ENCODE measurements at places on chromosomes 11 and 22.

DNA sequence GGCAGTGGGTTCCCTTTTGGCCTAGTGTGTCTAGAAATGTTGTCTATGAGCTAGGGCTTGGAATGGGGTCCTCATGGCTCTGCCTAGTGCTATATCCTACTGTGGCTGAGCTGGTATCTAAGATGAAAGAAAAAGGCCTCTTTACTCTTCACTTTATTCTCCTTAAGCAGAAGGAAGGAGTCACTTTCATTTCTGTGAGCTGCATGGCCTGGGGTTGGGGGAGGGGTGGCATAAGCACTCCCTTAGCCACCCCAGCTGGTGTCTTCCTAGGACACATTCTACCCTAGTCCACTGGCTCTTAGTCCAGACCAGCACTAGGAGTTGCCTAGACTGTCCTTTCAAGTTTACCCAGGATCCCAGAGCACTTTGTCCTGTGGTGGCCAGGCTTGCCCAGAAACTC lies 1148.9 kb upstream of the CNTN5 start:
- no peak for DNase-seq

DNA sequence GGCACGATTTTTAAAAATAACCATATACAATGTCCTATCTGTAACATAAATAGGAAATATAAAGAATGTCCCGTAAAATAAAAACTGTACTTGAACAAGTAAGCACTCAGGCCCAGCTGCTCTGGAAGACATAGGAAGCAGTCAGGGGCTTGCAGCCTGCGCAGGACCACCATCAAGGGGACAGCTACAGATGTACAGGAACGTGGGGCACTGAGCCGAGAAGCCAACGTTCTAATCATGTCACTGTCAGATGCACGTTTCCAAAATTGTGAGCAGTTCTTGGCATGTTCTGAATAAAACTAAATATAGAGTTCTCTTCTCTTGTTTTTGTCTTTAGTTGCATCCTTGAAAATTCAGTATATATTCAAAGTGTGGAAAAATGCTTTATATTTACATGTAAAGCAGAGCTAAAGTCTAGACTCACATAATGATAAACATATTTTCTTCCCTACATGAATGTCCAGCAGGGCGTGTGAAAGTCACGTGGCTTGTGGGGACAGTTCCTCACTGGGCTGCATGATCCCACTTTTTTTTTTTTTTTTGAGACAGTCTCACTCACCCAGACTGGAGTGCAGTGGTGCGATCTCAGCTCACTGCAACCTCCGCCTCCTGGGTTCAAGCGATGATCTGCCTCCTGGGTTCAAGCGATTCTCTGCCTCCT lies 28.4 kb upstream of the TSPAN18 start:
- DNase-seq = no peak

GRCh38 chr22:25509374-25509791 lies 55.1 kb upstream of the GRK3 start:
- DNase-seq = no peak

DNA sequence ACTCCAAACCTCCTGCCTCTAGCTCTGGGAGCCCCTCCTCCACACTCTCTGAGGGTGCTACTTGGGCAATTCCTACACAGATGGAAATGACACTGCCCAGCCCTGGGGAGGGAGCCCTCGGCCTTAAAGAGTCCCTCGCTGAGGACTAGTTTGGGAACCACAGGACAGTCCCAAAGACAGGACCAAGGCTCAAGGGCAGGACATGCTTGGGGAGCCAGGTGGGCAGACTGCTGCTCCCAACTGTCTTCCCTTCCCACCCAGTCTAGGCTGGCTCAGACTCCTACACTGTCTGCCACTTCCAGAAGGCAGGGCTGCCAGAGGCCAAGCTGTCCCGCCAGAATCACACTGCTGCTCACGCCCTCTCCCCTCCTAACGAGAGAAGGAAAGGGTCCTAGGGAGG lies 9.8 kb downstream of the ARRB1 start:
- DNase-seq = no peak

DNA sequence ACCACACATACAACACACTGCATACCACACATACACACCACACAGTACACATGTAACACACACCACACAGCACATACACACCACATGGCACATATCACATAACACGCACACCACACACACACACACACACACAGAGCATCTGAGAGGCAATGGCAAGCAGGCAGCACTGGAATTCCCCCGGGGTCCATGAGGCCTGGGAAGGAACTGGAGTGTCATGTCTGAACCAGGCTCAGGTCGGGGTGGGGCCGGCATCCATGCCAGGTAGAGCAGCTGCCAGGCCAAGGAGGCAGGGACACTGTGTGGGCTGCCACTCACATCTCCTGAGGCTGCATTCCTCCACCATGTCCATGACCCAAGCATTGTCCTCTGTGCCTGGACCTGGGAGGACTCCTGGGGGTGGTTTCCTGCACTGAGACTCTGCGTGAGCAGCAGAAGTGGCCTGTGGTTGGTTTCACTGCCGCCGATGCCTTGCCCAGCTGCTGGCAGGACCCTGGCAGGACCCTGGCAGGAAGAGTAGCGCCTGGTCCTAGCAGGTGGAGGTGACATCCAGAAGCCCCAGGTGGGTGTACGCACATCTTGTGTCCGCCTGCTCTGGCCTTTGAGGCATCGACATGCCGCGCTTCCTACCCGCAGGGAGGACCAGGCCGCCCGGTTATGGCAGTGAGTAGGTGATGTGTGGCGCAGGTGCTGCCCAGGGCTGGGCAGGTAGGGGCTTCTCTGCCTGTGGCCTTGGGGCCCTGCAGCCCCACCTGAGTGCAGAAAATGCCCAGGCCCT lies 1280.4 kb downstream of the TBC1D22A start:
- no peak for DNase-seq

DNA sequence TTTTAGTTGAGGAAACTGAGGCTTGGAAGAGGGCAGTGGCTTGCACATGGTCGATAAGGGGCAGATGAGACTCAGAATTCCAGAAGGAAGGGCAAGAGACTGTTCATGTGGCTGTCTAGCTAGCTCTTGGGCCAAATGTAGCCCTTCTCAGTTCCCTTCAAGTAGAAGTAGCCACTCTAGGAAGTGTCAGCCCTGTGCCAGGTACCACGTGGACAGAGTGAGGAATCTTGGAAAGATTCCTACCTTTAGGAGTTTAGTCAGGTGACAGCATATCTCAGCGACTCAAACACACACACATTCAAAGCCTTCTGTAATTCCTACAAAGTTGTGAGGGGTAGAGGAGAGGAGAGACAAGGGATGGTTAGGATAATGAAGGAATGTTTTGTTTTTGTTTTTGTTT lies 18.3 kb downstream of the PIK3IP1 start:
- no peak for DNase-seq

- no peak for DNase-seq
Measured at GRCh38 chr11:118621784-118622375, 14.5 kb downstream of the PHLDB1 start.

- no peak for DNase-seq
Measured at GRCh38 chr11:43856993-43857392, 23.6 kb upstream of the ALKBH3 start.

DNA sequence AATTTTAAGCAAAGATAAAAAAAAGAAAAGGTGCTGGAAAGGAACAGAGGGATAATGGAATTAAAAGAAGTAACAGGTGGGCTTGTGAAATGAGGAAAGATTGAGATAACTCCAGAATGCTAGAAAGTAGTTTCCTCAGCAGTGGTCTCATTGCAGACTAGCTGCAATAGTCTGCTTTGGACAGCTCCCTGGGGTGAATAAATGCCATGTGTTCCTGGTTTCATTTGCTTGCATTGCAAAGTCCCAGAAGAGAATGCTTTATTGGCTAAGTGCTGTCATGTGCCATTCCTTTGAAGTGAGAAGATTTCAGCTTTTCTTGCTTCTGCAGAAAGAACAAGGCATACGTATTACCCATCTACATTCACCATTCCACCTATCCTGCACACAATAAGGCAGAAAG lies 478.8 kb upstream of the RAG2 start:
- DNase-seq = no peak

DNA sequence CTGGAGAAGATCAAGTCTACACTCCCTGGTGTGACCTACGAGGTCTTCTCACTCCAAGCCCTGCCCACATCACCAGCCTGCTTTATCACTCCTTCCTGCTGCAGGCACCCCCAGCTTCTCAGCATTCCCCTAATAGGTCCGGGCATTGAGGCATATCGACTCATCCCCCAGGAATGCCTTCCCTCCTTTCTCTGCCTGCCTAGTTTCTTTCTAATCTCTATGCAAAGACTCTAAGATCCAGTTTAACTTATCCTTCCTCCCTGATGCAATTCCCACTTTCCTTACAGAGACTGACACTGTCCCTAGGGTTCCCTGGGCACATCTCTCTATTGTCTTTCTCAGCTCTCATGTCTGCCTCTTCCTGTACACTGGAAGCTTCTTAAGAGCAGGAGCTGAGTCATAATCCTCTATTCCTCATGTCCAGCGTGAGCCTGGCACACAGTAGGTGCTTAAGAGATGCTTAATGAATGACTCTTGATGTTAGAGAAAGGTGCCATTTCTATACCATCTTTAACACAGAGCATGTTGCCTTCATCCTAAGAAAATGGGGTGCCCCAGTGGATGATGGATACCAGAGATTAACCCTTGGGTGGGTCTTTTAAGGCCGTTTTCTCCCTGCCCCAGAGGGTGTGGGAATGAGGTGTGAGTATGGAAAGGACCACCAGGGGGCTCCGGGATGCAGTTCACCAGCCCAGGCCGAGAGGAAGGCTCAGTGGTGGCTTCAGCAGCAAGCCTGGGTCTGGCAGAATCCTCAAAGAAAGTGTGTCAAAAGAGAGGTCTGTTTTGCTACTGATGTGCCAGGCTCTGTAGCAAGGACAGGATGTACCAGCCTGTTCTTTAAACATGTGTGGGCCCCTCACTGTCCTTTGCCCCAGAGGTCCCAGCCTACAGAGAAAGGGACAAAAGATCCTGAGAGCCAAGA lies 34.7 kb downstream of the PARVA start:
- peak; percentile 50 for DNase-seq

DNA sequence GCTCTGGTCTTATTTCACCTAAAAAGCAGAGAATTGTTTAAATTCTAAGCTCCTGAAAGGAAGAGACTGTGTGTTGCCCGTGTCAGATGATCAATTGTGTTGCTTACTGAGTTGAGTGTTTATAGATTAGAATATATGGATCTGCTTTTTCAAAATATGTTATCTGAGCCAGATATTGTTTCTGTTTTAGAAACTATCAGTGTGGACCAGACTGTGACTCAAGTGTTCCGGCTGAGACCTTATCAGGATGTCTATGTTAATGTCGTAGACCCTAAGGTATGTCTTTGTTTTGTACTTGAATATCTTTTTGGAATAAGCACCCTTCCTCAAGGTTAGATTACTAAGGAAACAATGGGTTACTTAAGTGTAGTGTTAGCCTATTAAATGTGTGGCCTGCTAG lies 11.0 kb downstream of the DEPDC5 start:
- no peak for DNase-seq

GRCh38 chr11:92224407-92225124 lies at the start of gene FAT3:
FAT3 (plus strand) TSS chr11:92224818; CDS start chr11:92352113, 127,295 bp downstream.
- DNase-seq = peak; percentile 42

- peak; percentile 22 for DNase-seq
Measured at GRCh38 chr11:79100093-79100910, 340.5 kb downstream of the TENM4 start.

GRCh38 chr11:27058456-27058855 lies 17.8 kb downstream of the BBOX1 start:
- no peak for DNase-seq

DNA sequence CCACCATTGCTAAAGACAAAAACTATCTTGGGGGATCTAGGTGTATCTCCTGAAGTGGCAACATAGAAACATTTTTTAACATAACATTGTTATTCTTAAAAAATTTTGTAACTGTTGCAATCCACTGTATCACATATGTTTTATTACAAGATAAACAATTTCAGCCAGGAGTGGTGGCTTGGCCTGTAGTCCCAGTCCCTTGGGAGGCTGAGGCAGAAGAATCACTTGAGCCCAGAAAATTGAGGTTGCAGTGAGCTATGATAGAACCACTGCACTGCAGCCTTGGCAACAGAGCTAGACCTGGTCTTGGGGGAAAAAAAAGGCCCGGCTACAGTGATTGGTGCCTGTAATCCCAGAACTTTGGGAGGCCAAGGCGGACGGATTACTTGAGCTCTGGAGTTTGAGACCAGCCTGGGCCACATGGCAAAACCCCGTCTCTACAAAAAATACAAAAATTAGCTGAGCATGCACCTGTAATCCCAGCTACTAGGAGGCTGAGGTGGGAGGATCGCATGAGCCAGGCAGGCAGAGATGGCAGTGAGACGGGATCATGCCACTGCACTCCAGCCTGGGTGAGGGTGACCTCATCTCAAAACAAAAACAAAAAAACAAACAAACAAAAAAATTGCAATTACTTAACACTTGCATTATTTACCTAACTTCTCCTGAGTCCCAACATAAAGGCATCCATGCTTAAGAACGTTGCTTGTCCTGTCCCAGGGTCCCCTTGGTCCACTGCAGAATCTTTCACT lies 1.5 kb upstream of the DEPDC5 start:
- DNase-seq = no peak

DNA sequence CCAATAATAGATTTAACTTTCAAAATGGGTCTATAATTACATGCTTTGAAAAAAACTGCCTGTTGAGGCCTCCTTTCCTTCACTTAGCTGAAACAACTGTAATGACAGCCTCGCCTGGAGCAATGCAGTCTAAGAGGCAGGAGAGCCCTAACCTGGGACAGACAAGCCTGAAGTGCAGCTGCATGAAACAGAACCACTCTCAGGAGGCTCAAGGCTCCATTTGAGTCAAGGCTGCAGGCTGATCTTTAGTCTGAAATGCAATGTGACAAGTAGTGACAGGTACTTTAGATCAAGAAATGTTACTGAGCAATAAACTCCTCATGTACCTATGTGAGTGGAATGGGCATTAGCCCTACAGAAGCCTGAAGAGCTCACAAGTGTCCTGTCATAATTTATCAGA lies 414.0 kb upstream of the LUZP2 start:
- DNase-seq = no peak

DNA sequence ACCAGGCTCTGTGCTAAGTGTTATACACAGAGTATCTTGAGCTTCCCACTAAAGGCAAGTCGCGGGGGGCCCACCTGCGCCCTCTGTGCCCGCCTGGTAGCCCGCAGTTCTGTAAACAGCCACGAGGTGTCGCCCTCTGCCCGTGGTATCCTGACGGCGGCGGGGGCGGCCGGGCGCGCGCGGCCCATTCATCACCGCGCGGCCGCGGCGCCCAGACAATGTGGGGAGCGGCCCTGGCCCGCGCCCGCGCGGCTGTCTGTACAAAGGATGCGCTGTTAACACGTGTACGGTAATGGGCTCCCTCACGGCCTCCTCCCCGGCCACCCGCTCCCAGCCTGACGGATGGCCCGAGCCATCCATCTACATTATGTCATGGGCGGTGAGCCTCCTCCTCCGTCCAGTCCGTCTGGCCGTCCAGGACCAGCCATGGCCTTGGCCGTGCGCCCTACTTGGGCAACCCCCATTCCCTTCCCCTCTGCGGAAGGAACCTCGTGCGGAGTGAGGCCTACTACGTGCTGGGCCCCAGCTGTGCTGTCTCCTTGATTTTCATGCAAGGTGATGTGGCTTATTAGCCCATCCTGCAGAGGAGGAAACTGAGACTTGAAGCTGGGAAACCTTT lies 99.4 kb downstream of the MIAT start:
- no peak for DNase-seq

- no peak for DNase-seq
Measured at GRCh38 chr11:33802194-33802950, 28.1 kb upstream of the FBXO3 start.

GRCh38 chr11:13343931-13344717 lies 66.5 kb downstream of the BMAL1 start:
- DNase-seq = peak; percentile 72

GRCh38 chr11:78200553-78200952 lies 11.8 kb downstream of the USP35 start:
- DNase-seq = no peak

All from NCI-H748 treated with DMSO at 0.1 percent for 48 hours (cell line).